Natural killer cell treated with Interleukin-12 subunit alpha and Interleukin-12 subunit beta and Interleukin-15 and Interleukin-18, amount 100 ng/mL, for 72 hours (primary cell): ENCODE measurements at places on chromosomes 12 and 14. TPM values are rescaled to one million over a fixed set of nuclear protein-coding genes. Genes with fewer than 3 reads are reported as not detected.

TMEM121 gene
- 1.8 TPM for total RNA-seq

DNA sequence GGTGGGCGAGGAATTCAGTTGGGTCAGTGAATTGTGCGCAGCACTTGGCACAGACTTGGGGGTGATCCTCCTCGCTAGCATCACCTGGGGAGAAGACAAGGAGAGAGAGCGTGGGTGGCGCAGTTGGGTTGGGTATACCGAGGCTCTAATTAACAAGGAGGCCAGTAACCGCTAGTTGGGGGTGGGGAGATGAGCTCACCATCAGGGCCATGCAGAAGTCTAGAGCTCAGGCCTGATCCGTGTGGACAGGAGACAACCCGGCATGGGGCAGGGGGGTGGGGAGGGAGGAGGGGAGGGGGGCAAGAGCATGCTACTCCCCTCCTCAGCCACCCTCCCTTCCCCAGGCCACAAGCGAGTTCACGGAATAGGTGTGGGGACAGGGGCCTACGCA lies 580 bp downstream of the SALL2 start:
- peak overlapping the region; percentile 82 for H3K27ac ChIP-seq
- peak overlapping the region; percentile 83 for H3K4me3 ChIP-seq
- no peak for DNase-seq

ERO1A gene
- total RNA-seq, result 142 TPM

- no peaks in the 10 kb centered on the region for H3K27me3 ChIP-seq
- DNase-seq, result no peak
- H3K4me3 ChIP-seq, result no peak overlapping the region
- no peak overlapping the region for H3K27ac ChIP-seq
- peaks cover 13% of the 10 kb centered on the region for H3K36me3 ChIP-seq
Measured at GRCh38 chr14:59331217-59331616, 134.0 kb downstream of the GPR135 start.

SSTR1 gene
- total RNA-seq, result not detected

GRCh38 chr14:35420036-35420811 lies 15.7 kb upstream of the NFKBIA start:
- H3K27ac ChIP-seq, result no peak overlapping the region
- DNase-seq, result no peak
- no peaks in the 10 kb centered on the region for H3K36me3 ChIP-seq
- no peaks in the 10 kb centered on the region for H3K27me3 ChIP-seq
- H3K4me1 ChIP-seq, result peaks cover 40% of the 10 kb centered on the region
- H3K4me3 ChIP-seq, result no peak overlapping the region

DNA sequence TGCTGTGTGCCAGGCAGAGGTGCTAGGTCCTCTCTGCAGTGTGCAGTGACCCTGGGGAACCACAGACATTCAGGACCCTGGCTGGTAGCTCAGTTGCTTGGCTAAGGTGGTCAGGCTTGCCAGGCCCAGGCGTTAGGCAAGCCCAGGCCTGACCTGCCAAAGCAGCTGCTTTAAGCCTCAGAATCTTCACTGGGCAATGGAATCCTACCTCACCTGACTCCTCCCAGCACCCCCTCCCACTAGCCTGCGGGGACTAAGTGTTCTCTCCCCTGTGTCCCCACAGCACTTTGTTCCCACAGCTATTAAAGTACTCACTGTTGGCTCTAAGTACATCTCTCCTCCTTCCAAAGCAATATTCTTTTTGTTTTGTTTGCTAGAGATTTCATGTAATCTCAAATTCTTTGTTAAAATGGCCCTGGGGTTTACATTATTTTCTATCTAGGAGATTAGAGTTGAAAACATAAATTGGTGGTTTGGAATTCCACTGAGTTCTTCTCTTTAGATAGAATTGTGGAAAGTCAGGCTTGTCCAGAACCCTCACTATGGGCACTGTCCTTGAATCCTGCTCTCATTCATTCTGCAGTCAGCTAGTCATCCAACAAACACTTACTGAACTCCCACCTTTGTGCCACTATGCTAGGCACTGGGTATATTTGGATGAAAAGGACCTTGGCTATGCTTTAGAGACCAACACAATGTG lies 44.4 kb downstream of the DGLUCY start:
- H3K27me3 ChIP-seq, result no peaks in the 10 kb centered on the region
- peaks cover 5% of the 10 kb centered on the region for H3K36me3 ChIP-seq
- H3K4me1 ChIP-seq, result peaks cover 29% of the 10 kb centered on the region
- H3K4me3 ChIP-seq, result no peak overlapping the region
- peak overlapping the region; percentile 54 for H3K27ac ChIP-seq
- no peak for DNase-seq

DNA sequence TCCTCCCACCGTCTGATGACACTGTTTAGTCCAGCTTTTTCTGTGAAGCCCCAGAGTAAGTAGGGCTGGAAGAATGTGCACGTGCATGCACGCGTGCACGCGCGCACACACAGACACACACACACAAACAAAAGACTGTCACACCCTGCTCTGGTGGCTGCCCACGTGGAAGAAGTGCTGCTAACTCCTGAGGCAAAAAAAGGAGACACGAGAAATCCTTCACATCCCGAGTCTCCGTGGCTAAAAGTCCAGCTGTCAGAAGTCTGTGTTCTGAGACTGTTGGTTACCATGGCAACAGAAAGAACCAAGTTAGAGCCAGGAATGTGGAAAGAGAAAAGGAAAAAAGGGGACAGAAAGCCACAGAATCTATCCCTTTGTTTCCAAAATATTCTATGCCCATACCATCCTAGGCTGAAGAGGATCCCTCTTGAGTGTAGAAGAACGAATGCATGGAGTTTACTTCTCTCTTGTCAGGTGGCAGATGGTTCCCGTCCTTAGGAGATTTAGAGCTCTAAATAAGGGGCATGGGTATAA lies 1.6 kb upstream of the C12orf71 start:
- no peak overlapping the region for H3K27ac ChIP-seq
- no peaks in the 10 kb centered on the region for H3K36me3 ChIP-seq
- DNase-seq, result no peak
- H3K4me3 ChIP-seq, result no peak overlapping the region
- no peaks in the 10 kb centered on the region for H3K4me1 ChIP-seq
- no peaks in the 10 kb centered on the region for H3K27me3 ChIP-seq

DNA sequence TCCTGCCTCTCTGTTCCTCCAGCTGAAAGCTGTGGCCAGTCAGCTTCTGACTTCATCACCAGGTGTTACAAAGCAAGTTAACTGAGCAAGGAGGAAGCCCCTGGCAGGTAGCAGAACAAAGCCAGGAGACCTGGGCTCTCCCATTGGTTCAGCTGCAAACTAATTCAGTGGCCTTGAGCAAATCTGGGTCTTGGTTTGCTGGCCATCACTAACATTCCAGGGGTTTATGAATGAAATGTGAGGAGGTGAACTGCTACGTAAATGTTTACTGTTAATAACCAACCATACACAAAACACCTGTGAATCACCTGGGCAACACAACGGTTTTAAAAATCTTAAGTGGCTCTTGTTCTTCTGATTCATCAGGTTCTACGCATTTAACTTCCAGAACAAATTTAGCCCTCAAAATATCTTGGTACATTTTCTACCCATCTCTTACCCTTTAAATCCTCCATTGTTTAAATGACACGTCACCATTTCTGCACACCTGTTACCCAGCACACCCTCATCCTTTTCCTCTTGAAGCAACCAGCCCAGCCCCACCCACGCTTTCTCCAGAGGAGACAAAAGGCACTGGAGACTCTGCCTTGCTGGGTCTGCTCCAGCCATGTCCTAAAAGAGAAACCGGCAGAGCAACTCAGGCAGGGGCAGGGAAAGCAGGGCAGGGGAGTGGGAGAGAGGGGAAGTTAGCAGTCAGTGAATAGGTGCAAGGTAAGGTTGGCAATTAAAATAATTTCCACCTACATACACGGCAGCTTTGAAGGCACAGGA lies 49.3 kb upstream of the TSPAN11 start:
- no peaks in the 10 kb centered on the region for H3K4me1 ChIP-seq
- no peak overlapping the region for H3K4me3 ChIP-seq
- H3K27me3 ChIP-seq, result peaks cover 45% of the 10 kb centered on the region
- no peak for DNase-seq
- H3K36me3 ChIP-seq, result no peaks in the 10 kb centered on the region

DIP2B gene
- total RNA-seq, result 30.8 TPM

- no peaks in the 10 kb centered on the region for H3K36me3 ChIP-seq
- no peak for DNase-seq
- no peak overlapping the region for H3K27ac ChIP-seq
- H3K4me3 ChIP-seq, result no peak overlapping the region
- peaks cover 11% of the 10 kb centered on the region for H3K4me1 ChIP-seq
Measured at GRCh38 chr12:110600254-110600653, 13.7 kb upstream of the TCTN1 start.

GRCh38 chr12:8667270-8667669 lies 4.6 kb upstream of the MFAP5 start:
- no peak overlapping the region for H3K4me3 ChIP-seq
- no peaks in the 10 kb centered on the region for H3K36me3 ChIP-seq

DNA sequence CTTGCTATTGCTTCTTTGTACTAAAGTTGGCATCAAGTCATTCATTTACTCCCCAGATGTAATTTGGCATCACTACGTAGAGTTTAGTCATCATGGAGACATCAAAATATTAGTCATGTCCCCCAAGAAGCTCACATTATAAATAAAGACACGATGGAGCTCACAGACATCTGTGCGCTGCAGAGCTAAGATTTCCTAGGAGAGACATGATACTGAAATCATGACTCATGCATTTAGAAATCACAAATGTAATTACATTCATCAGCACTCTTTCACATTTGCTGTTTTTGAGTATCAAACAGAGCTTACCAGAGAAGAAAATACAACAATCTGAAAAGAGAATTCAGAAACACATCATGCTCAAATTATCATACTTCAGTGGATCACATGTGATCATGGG lies 169.8 kb downstream of the LRIG3 start:
- H3K27me3 ChIP-seq, result no peaks in the 10 kb centered on the region
- H3K36me3 ChIP-seq, result no peaks in the 10 kb centered on the region
- no peak overlapping the region for H3K27ac ChIP-seq
- no peak for DNase-seq
- no peak overlapping the region for H3K4me3 ChIP-seq
- no peaks in the 10 kb centered on the region for H3K4me1 ChIP-seq

CNTN1 gene
- not detected for total RNA-seq

DNA sequence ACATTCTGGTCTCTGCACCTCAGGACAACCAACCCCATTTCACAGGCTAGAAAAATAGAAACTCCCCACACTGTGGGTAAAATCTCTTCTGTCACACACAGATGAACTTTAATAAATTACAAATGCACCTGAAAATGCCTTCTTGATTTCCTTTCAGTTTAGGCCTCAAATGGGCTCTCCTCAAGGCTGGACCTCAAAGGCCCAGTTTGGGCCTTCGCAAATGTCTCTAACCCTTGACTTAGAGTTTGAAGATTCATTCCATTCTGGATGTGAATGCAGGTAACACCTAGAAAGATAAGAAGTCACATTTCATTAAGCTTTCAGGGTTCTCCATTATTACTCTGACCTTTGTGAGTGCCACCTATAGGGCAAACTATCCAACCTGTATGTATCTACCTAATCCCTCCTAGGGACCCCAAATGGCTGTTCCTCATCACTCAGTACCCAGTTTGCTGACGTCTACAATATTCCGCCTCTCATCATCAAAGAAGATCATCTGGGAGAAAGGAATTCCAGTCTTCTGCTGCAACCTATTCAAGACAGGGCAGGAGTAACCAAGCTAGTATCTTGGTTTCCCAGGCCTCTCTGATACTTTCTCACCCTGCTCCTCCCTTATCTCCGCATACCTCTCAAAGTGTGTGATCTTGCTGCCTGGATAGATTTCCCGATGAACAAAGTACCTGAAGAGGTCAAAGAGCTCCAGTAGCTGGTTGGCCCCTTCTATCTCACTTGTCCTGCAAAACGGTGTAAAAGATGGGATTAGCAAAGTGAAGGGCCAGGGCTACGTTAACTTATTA lies 776 bp upstream of the CHMP4A start:
- DNase-seq, result no peak
- H3K4me3 ChIP-seq, result peak overlapping the region; percentile 98
- peaks cover 16% of the 10 kb centered on the region for H3K36me3 ChIP-seq

DNA sequence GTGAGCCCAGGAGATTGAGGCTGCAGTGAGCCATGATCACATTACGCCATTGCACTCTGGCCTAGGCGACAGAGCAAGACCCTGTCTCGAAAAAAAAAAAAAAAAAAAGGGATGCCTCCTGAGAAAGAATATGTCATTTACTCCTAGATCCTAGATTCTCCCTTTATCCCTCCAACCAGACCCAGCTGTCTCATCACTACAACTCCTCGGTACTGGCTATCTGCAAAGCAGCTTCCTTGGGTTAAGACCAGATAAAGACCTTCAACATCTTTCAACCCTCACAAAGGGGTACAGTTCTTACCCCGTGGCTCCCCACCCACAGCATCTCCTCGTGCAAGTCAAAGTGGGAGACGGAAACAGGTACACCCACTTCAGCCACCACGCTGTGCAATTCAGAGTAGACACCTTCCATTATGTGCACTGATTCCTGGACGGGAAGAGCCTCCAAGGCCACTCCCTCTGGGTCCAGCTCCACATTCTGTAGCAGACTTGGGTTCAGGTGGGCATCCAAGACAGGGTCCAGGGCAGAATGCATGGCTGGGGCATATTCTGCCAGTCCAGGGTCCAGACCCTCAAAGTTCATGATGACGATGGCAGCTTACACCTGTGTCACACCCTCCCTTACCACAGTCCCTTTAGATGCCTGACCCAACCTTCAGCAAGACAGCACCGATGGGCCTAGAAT lies 1.1 kb downstream of the PAN2 start:
- H3K4me3 ChIP-seq, result peak overlapping the region; percentile 94
- no peaks in the 10 kb centered on the region for H3K27me3 ChIP-seq
- DNase-seq, result no peak
- peaks cover 24% of the 10 kb centered on the region for H3K4me1 ChIP-seq

GRCh38 chr12:57529831-57530230 lies 7.2 kb downstream of the MBD6 start:
- H3K27me3 ChIP-seq, result no peaks in the 10 kb centered on the region
- H3K36me3 ChIP-seq, result peaks cover 14% of the 10 kb centered on the region
- no peak overlapping the region for H3K4me3 ChIP-seq
- no peak for DNase-seq

GRCh38 chr14:22915886-22916521 lies 2.9 kb downstream of the RBM23 start:
- H3K27me3 ChIP-seq, result no peaks in the 10 kb centered on the region
- H3K27ac ChIP-seq, result peak overlapping the region; percentile 50
- H3K4me1 ChIP-seq, result peaks cover 34% of the 10 kb centered on the region
- no peak overlapping the region for H3K4me3 ChIP-seq
- no peak for DNase-seq
- peaks cover 18% of the 10 kb centered on the region for H3K36me3 ChIP-seq

LIN7A gene
- total RNA-seq, result 0.75 TPM

PTPN6 gene
- 71.6 TPM for total RNA-seq

GRCh38 chr14:96051642-96052540 lies 12.7 kb downstream of the C14orf132 start:
- no peak for DNase-seq
- no peak overlapping the region for H3K27ac ChIP-seq
- no peaks in the 10 kb centered on the region for H3K36me3 ChIP-seq
- H3K4me3 ChIP-seq, result no peak overlapping the region

OTOGL gene
- not detected for total RNA-seq

DNA sequence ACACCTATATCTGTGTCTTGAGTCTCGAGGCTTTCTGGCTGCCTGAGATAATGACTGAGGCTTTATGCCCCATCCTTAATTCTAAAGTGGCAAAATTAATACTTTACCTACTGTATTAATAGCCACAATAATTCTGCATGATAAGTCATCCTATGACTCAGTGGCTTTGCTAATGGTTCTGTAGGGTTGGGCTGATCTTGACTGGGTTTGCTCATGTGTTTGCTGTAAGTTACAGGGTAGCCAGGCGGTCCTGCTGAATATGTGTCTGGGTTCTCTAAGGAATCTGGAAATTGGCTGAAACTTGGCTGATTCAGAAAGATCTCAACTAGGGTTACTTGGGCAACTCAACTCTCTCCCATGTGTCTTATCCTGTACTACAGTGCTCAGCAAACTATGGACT lies 21.7 kb downstream of the MGST1 start:
- no peaks in the 10 kb centered on the region for H3K27me3 ChIP-seq
- DNase-seq, result no peak
- H3K36me3 ChIP-seq, result no peaks in the 10 kb centered on the region
- H3K27ac ChIP-seq, result no peak overlapping the region
- H3K4me1 ChIP-seq, result no peaks in the 10 kb centered on the region
